ENCODE measurements at places on chromosomes 6 and 20.

GRCh38 chr6:111239461-111239860, 152.2 kb downstream of the SLC16A10 start:
- DNase-seq, result no peak

DNA sequence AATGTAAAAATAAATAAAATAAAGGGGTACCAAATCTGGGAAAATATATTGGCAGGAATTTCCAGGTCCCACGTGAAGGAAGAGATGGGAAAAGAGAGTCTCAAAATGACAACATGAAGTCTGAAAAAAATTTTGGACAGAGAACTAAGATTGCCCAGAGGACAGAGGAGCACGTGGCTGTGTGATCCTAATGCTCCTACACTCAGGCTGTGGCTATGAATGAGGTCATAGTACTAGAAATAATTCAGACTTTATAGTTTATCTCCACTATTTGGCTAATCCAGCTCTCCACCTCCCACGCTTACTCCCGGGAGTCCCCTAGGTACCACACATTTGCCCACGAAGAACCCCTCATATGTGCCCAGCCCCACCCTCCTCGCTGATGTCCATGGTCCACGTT, 42.8 kb upstream of the STMND1 start:
- no peak for DNase-seq

DNA sequence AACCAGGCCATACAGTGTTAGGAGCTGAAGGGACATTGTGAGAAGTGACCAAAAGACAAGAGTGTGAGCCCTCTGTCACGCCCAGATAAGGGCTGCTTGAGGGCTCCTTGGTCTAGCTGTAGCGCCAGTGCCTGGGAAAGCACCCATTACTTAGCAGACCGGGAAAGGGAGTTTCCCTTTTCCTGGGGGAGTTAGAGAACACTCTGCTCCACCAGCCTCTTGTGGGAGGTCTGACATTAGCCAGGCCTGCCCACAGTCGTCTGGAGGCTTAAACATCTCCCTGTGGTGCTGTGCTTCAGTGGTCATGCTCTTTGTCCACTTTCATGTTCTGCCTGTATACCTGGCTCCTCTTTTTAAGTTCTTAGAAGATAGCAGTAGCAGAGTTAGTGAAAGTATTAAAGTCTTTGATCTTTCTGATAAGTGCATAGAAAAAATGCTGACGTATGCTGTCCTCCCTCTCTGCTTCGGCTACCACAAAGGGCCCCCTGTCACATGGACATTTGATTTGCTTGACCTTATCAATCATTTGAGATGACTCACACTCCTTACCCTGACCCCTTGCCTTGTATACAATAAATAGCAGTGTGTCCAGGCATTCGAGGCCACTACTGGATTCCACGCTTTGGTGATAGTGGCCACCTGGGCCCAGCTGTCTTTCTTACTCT, 201.5 kb upstream of the ECI2 start:
- DNase-seq, result no peak

DNA sequence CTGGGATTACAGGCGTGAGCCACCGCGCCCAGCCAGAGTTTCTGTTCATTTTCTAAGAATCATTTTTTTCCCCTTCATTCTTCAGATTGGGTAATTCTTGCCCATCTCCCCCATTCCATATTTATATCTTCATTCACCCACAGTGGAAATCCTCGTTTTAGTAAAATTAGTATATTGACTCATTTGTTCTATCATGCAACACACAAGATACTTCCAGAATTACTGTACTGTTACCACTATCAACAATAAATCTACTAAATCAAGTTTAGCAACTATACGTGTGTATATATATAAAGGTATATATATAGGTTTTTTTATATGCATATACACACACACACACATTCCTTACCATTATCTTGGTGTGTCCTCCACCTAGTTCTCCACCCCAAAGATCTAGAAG, 41.2 kb upstream of the KCNG1 start:
- DNase-seq, result no peak

Measured in brain pericyte (primary cell).